Astrocyte of the hippocampus (primary cell): ENCODE measurements at places on chromosomes 3 and 15.

DNA sequence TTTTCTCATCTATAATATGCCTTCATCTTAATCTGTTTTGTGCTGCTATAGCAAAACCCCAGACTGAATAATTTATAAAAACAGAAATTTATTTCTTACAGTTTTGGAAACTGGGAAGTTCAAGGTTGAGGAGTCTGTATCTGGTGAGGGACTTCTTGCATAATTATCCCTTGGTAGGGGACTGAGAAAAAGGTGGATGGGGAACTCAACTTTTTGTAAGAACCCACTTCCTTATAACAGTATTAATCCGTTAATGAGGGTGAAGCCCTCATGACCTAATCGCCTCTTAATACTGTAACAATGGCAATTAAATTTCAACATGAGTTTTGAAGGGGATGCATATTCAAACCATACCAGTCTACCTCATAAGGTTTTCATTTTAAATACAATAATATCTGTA is 17.4 kb upstream of the MYH15 start:
- DNase-seq, result no peak

DNA sequence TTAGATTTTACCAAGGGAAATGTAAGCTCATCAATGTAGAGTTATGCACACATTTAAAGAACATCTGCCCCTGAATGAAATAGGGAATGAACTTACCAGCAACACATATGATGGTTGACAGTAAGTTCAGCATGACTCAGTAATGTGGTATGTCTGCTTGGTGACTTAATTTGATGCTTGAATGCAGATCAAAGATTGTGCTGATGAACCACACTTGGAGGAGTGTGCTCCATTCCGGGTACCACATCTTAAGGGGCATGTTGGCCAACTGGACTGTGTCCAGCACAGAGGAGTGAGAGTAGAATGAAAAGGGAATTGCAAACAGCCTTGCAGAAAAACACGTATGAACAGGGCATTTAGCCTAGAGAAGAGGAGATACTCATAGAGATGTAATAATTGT is 171.0 kb upstream of the RARB start:
- DNase-seq, result peak; percentile 95

DNA sequence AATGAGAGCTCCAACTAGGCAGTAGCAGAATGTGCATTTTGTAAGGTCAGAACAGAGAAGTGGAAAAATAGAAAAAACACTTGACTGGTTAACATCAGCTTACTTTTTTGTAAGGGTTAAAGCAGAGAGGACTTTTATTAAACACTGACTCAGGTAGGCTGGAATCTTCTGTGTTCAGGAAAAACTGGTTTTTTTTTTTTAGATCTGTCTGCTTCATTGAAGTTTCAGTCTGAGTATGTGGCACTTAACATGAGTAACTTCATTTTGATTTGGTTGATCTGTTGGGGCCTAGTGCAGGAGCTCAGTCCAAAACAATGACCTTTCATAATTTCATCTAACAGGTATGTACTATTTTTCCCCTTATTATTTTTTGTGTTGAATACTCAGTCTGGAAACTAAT is 141.1 kb downstream of the DOCK3 start:
- no peak for DNase-seq

DNA sequence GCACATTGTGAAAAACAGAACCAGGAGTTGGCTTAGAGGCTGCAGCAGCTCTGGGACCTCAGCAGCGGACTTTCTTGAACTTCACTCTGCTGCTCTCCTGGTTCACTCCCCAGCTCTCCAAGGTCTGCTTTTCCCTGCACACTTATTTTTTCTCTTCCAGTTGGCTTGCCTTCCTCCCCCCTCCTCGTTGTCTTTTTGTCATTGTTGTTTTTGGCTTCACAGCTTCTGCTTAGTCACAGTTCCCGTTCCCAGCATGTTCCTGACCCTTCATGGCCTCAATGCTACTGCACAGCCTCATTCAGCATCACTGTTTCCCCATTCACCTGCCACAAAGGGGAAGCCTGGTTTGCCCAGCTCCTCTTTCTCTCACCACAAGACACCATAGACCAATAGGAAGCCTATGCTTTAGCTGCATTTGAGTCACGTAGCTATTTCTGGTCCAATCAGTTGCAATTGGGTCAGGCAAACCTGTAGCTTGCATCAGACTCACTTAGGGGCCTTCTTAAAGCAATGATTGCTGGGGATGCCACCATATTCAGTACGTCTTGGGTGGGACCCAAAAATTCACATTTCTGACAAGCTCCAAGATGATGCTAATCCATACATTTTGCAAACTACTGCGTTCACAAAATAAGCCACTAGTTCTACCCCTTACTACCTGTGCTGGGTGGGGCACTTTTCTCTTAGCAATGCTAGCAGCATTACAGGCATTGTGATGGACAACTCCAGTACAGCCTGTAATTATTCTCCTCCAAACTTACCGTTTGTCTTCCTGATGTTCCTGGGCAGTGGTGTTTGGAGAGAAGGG is 7.8 kb upstream of the SUMF1 start:
- peak; percentile 79 for DNase-seq

- no peak for DNase-seq
Measured at GRCh38 chr3:150378301-150378748, 29.8 kb upstream of the TSC22D2 start.

- DNase-seq, result peak; percentile 73
Measured at GRCh38 chr15:64134345-64134829, 17.1 kb upstream of the SNX22 start.

- no peak for DNase-seq
Measured at GRCh38 chr3:112847692-112848091, 1.0 kb upstream of the CD200R1L start.

DNA sequence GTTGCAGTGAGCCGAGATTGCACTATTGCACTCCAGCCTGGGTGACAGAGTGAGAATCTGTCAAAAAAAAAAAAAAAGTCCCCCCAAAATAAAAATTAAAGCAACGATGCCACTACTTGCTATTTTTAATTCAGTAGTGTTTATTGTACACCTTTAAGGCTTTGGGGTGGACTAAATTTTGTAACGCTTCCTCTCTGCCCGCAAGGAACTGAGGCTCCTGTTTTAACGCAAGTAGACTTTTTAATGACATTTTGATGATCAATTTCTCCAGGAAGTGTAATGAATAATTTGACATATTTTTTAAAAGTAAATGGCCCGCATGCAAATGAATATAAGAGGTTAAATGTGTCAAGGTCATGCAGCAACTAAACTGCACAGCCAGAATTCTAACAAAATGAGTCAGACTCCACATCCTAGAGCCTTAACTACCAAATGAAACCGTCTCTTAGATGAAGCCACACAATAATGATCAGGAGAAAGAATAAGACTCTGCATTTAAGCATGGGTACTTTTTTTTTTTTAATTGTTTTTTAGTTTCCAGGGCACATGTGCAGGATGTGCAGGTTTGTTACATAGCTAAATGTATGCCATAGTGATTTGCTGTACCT is 96.8 kb upstream of the LMOD3 start:
- no peak for DNase-seq

DNA sequence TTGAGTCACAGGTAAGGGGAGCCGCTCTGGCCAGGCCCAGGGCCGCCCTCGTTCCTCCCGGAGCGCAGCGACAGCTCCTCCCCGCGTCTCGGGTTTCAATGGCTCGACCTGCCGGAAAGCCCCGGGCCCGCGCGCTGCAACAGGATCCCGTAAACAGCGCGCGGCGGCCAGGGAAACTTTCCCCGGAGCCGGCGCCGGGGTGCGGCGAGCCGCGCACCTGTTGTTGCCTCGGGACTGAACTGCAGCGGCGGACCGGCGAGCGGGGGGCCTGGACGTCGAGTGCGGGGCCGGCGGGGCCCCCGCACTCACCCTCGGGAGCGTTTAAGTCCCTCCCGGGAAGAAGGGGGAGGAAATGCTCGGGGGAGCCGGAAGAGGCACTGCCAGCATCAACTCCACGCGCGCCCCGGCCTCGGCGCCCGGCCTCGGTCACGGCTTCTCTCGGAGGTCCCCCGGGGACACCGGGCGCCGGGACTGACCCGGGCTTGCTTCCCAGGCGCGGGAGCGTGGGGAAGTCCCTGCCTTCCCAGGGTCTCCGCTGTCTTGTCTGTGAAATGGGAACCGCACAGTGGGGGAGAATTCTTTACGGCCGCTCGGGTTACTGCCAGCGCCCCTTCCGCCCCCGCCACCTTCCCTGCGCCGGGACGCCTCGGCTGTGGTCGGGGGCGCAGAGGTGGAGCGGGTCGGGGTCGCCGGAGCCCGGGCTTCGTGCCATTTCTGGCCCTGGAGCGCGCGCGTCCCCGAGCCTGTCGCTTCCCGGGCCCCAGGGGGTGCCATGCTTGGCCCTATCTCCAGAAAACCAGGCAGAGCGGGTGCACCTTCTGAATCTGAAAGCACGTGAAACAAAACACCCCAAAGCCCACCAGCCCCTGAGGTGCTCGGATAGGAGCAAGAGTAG is 7.5 kb upstream of the PGPEP1L start:
- peak; percentile 90 for DNase-seq
